ENCODE measurements at places on chromosomes 16 and 17. TPM values are rescaled to one million over a fixed set of nuclear protein-coding genes. Genes with fewer than 3 reads are reported as not detected.
A peak's percentile ranks its signal among the peaks of the same experiment; 100 is the strongest.

Gene KAT2A
- total RNA-seq, result 43.5 TPM

Gene RHBDL3
- 12.5 TPM for total RNA-seq

Gene NXN
- total RNA-seq, result 93.6 TPM

Gene DHX40
- 27.6 TPM for total RNA-seq

- no peak overlapping the region for H3K27ac ChIP-seq
- no peak for DNase-seq
- H3K4me1 ChIP-seq, result 0 out of 2 replicates have a peak, but pooled peaks cover 2% of the 10 kb centered on the region
These were observed 17.3 kb downstream of the CRYBA1 start for GRCh38 chr17:29263916-29264315.

GRCh38 chr17:40551879-40552768 is 13.1 kb downstream of the CCR7 start:
- H3K4me3 ChIP-seq, result no peak overlapping the region
- peak; percentile 24 for DNase-seq
- H3K36me3 ChIP-seq, result no peaks in the 10 kb centered on the region
- no peaks in the 10 kb centered on the region for H3K27me3 ChIP-seq

DNA sequence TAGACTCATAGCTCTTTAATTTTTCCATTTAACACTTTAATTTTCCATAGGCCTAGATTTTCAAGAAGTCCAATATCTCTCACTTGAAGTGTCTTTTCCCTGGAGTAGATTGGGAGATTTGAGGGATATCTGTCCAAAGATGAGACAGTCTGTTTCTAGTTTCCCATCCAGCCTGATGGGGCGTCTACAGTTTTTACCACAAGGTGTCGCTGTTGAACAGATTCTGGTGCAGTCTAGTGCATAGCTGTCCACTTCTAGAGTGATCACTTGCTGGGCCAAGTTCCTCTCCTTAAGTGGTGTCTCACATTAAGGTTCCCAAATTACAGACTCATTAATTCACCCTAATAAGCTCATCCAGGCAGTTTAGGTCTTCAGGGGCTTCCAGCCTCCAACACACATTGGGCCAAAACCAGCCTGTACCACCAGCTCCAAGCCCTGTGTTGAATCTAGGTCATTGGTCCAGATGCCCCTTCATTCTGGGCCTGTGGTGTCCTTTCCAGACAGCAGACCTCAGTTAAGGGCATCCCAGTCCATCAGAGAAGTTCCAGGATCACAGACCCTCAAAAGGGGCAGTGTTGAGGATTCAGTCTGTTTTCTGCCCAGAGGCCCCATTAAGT is 9.4 kb downstream of the SNX20 start:
- peaks cover 8% of the 10 kb centered on the region for H3K36me3 ChIP-seq
- H3K4me1 ChIP-seq, result no peaks in the 10 kb centered on the region
- no peak overlapping the region for H3K4me3 ChIP-seq

GRCh38 chr17:58503866-58504265 is 10.6 kb downstream of the MTMR4 start:
- H3K4me1 ChIP-seq, result no peaks in the 10 kb centered on the region
- no peaks in the 10 kb centered on the region for H3K27me3 ChIP-seq
- peaks cover 73% of the 10 kb centered on the region for H3K36me3 ChIP-seq
- no peak overlapping the region for H3K27ac ChIP-seq

GRCh38 chr17:50995668-50996067 is 125.0 kb downstream of the SPAG9 start:
- no peaks in the 10 kb centered on the region for H3K27me3 ChIP-seq
- no peak overlapping the region for H3K27ac ChIP-seq
- no peak for DNase-seq
- no peak overlapping the region for H3K4me3 ChIP-seq
- H3K36me3 ChIP-seq, result peaks cover 28% of the 10 kb centered on the region
- H3K4me1 ChIP-seq, result no peaks in the 10 kb centered on the region

- no peak overlapping the region for H3K27ac ChIP-seq
- H3K4me1 ChIP-seq, result no peaks in the 10 kb centered on the region
- no peak for DNase-seq
- no peak overlapping the region for H3K4me3 ChIP-seq
- H3K27me3 ChIP-seq, result no peaks in the 10 kb centered on the region
These were observed 90.3 kb downstream of the RAB11FIP4 start for GRCh38 chr17:31481783-31482081.

DNA sequence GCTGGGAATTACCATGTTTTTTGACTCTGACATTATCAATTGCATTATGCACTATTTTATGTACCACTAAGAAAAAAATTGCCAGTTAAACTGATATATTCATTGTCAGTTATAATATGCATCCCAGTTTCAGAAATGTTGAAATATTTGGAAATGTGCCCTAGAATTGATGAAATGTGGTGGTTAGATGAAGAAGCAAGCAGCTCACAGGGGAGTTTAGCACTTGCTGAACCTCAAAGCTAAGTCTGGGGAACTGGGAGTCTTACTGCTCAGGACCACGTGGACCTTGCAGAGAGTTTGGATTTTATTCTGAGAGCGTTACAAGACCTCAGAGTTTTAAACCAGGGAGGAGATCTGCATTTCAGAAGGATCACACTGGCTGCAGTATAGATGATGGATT is 67.9 kb downstream of the TNRC6C start:
- no peaks in the 10 kb centered on the region for H3K27me3 ChIP-seq
- H3K4me1 ChIP-seq, result no peaks in the 10 kb centered on the region
- no peaks in the 10 kb centered on the region for H3K36me3 ChIP-seq

- no peaks in the 10 kb centered on the region for H3K27me3 ChIP-seq
- no peaks in the 10 kb centered on the region for H3K4me1 ChIP-seq
- H3K27ac ChIP-seq, result no peak overlapping the region
These were observed 57.4 kb downstream of the PLCG2 start for GRCh38 chr16:81836279-81837054.

GRCh38 chr17:6069539-6070429 is at the start of gene WSCD1:
TSS of gene WSCD1 (plus strand) at chr17:6070379. CDS start at chr17:6080659, 10,280 bp downstream.
- no peaks in the 10 kb centered on the region for H3K36me3 ChIP-seq
- peak within 1 kb of the TSS; percentile 83 for H3K4me3 ChIP-seq
- H3K27me3 ChIP-seq, result peaks cover 3% of the 10 kb centered on the region
- H3K4me1 ChIP-seq, result no peaks in the 10 kb centered on the region
- H3K27ac ChIP-seq, result no peak within 1 kb of the TSS
